ENCODE measurements at places on chromosomes 5 and 9. TPM values are rescaled to one million over a fixed set of nuclear protein-coding genes. Genes with fewer than 3 reads are reported as not detected.
A peak's percentile ranks its signal among the peaks of the same experiment; 100 is the strongest.

- H3K36me3 ChIP-seq = 0 out of 2 replicates have a peak, but pooled peaks cover 6% of the 10 kb centered on the region
- H3K27me3 ChIP-seq = no peaks in the 10 kb centered on the region
- H3K27ac ChIP-seq = no peak overlapping the region
- H3K4me3 ChIP-seq = no peak overlapping the region
- peaks cover 4% of the 10 kb centered on the region for H3K4me1 ChIP-seq
These were observed 7.1 kb downstream of the STK10 start for GRCh38 chr5:172180936-172181335.

- H3K27ac ChIP-seq = no peak overlapping the region
- DNase-seq = no peak
- H3K4me1 ChIP-seq = peaks cover 8% of the 10 kb centered on the region
- H3K27me3 ChIP-seq = no peaks in the 10 kb centered on the region
- H3K4me3 ChIP-seq = no peak overlapping the region
These were observed 24.0 kb downstream of the HSPA4 start for GRCh38 chr5:133075572-133076536.

- no peaks in the 10 kb centered on the region for H3K36me3 ChIP-seq
- H3K27ac ChIP-seq = no peak overlapping the region
- H3K4me1 ChIP-seq = no peaks in the 10 kb centered on the region
- H3K27me3 ChIP-seq = no peaks in the 10 kb centered on the region
These were observed 37.0 kb downstream of the DPYSL3 start for GRCh38 chr5:147472664-147473475.

DNA sequence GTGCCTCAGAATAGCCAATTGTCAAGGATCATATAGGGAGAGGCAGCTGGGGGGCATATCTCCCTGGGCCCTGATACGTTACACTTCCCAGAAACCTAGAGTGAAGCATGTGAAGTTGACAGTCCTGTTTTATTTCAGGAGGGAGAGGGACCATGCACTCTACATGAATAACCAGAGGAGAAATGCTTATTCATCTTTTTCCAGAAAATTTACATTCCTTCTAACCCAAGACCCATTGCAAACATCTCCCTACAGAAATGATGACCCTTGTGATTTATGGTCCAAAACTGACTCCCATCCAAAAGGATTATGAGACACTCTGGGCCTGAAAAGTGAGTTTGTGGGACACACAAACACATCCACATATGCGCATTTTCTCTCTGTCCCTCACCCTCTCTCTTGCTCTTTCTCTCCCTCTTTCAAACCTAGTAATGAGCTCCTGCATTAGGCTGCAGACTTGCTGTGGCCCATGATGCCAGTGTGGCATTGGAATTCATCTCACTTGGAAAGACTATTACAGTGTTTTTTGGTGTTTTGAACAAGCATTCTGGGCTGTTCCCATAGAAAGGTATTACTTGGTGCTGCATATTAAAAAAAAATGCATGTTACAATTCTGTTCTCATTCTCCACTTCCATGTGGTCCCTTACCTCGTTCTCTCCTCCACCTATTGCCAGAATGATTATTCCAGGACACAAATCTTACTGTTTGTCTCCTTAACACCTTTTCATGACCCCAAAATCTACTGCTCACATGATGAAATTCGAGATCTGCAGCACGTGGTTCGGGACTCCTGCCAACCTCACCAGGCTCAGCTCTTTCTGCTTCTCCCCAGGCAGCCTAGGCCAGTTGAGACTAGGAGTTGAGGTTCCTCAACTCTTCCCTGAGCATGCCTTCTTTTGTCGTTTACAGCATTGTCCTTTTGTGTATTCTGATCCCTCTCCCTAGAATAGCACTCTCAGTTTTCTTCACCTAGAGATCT is 451.3 kb upstream of the KLF4 start:
- H3K4me3 ChIP-seq = no peak overlapping the region
- 0 out of 2 replicates have a peak, but pooled peaks cover 4% of the 10 kb centered on the region for H3K4me1 ChIP-seq
- H3K36me3 ChIP-seq = no peaks in the 10 kb centered on the region
- no peak for DNase-seq
- no peaks in the 10 kb centered on the region for H3K27me3 ChIP-seq

DNA sequence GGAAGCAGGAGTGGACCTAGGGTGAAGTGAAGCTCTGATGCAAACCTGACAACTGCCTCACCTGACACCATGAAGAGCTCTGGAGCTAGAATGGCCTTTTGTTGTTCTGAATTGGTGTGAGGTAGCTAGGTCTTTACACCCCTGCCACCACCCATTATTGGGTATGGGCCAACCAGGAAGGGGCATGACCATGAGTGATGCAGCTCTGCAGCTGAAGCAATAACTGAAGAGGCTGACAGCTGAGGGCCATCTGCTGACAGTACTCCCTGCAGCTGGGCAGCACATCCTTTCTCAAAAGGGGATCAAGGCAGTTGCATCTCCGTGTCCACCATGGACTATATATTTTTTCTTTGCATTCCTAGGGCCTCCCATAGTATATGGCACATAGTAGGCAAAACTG is 87.0 kb upstream of the TLE1 start:
- H3K4me1 ChIP-seq = 0 out of 2 replicates have a peak, but pooled peaks cover 5% of the 10 kb centered on the region
- H3K36me3 ChIP-seq = no peaks in the 10 kb centered on the region
- H3K27me3 ChIP-seq = no peaks in the 10 kb centered on the region
- H3K27ac ChIP-seq = no peak overlapping the region
- no peak overlapping the region for H3K4me3 ChIP-seq
- no peak for DNase-seq

GRCh38 chr5:169474226-169474625 is 109.3 kb upstream of the SPDL1 start:
- no peaks in the 10 kb centered on the region for H3K27me3 ChIP-seq
- no peak overlapping the region for H3K4me3 ChIP-seq
- H3K4me1 ChIP-seq = no peaks in the 10 kb centered on the region
- no peaks in the 10 kb centered on the region for H3K36me3 ChIP-seq
- no peak for DNase-seq
- no peak overlapping the region for H3K27ac ChIP-seq

GRCh38 chr5:44783634-44784315 is 25.0 kb upstream of the MRPS30 start:
- no peaks in the 10 kb centered on the region for H3K4me1 ChIP-seq
- H3K27ac ChIP-seq = no peak overlapping the region
- no peaks in the 10 kb centered on the region for H3K27me3 ChIP-seq
- no peak overlapping the region for H3K4me3 ChIP-seq

- H3K4me1 ChIP-seq = peaks cover 37% of the 10 kb centered on the region
- no peaks in the 10 kb centered on the region for H3K27me3 ChIP-seq
- H3K27ac ChIP-seq = no peak overlapping the region
- DNase-seq = no peak
- no peak overlapping the region for H3K4me3 ChIP-seq
These were observed 81.7 kb downstream of the MUSK start for GRCh38 chr9:110750272-110750671.

- peaks cover 34% of the 10 kb centered on the region for H3K4me1 ChIP-seq
- H3K4me3 ChIP-seq = no peak overlapping the region
- no peaks in the 10 kb centered on the region for H3K27me3 ChIP-seq
- H3K27ac ChIP-seq = no peak overlapping the region
These were observed 76.2 kb upstream of the ZFAND5 start for GRCh38 chr9:72440992-72441847.

DNA sequence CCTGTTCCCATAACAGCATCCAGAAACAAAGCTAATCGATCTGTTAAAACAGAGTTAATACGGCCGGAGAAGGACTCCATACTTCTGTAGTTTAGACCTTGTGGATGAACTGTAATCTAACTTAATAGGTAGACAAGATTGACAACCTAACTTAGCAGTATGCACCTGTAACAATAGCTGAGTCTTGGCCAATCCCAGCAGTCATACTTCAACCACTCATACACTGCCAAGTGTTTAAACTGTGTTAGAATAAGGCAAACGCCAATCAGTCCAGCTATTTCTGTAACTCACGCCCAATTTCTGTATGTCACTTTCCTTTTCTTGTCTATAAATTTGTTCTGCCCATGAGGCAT is 33.7 kb upstream of the MACIR start:
- no peak overlapping the region for H3K4me3 ChIP-seq
- peaks cover 7% of the 10 kb centered on the region for H3K4me1 ChIP-seq
- H3K27me3 ChIP-seq = no peaks in the 10 kb centered on the region
- H3K36me3 ChIP-seq = no peaks in the 10 kb centered on the region

DNA sequence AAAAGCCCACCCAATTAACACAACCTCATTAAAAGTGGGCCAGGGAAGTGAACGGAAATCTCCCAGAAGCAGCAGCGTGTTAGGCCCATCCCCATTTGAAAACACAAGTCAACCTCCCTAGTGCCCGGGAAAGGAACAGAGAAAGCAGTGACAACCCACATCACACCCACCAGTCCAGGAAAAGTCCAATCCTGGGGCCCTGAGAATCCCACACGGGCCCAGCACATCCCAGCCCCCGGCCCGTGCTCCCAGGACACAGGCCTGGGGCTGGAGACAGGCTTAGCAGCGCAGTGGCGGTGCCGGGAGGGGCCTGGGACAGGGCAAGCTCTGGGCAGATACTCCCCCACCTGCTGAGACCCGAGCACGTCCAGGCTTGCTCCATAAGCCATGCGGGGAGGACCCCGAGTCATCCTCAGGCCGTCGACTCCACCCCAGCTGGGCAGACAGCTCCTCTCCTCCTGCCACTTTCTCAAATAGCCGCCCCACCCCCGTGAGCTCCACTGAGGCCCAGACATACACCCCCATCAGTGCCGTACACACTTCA is 101.0 kb downstream of the KCNT1 start:
- H3K27me3 ChIP-seq = no peaks in the 10 kb centered on the region
- no peak for DNase-seq
- no peak overlapping the region for H3K4me3 ChIP-seq
- no peak overlapping the region for H3K27ac ChIP-seq
- no peaks in the 10 kb centered on the region for H3K36me3 ChIP-seq

GRCh38 chr5:157520911-157521703 is 54.5 kb downstream of the ADAM19 start:
- H3K27me3 ChIP-seq = no peaks in the 10 kb centered on the region
- H3K36me3 ChIP-seq = peaks cover 7% of the 10 kb centered on the region
- H3K27ac ChIP-seq = no peak overlapping the region
- no peaks in the 10 kb centered on the region for H3K4me1 ChIP-seq

DNA sequence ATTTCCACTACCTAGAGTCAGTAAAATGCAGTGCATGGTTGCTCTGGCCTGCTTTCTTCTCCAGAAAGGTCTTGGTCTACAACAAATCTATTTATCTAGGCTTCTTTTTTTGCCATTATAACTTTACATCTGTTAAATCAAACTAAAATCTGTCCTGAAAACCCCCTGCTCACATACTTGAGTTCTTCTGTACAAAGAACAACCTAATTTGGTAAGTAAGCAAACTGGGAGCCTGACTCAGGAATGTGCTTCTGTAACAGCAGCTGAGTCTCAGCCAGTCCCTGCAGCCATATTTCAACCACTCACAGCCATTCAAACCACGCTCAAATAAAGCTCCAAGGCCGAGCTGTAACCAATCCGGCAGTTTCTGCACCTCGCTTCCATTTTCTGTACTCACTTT is 95.8 kb downstream of the PLPP1 start:
- no peak for DNase-seq
- peak overlapping the region; percentile 64 for H3K27ac ChIP-seq
- H3K36me3 ChIP-seq = no peaks in the 10 kb centered on the region

DNA sequence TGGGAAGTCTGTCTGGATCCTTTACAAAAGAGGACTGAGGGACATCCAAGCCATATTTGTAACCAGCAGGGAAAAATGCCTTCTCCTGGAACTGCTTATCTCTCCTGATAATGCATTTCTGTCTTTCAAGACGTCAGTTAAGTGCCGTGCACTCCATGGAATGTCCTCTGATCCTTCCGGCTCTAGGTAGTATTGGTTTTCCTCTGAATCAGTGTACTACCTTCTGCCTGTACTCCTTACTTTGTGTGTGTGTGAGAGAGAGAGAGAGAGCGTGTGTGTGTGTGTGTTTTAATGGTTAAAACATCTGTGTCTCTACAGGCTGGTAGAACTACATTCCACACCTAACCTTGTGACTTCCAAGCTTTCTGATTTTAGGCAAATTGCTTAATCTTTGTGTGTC is 89.9 kb downstream of the PIP5K1B start:
- no peak for DNase-seq
- H3K4me3 ChIP-seq = no peak overlapping the region
- H3K27me3 ChIP-seq = peaks cover 45% of the 10 kb centered on the region
- no peaks in the 10 kb centered on the region for H3K4me1 ChIP-seq
- H3K27ac ChIP-seq = no peak overlapping the region
- H3K36me3 ChIP-seq = no peaks in the 10 kb centered on the region

- no peaks in the 10 kb centered on the region for H3K4me1 ChIP-seq
- no peaks in the 10 kb centered on the region for H3K36me3 ChIP-seq
- no peak for DNase-seq
- no peak overlapping the region for H3K4me3 ChIP-seq
These were observed 312.1 kb downstream of the TMEM232 start for GRCh38 chr5:110414360-110414759.

GRCh38 chr9:69382135-69382534 is 57.1 kb downstream of the ENTREP1 start:
- no peaks in the 10 kb centered on the region for H3K27me3 ChIP-seq
- H3K36me3 ChIP-seq = no peaks in the 10 kb centered on the region
- no peak overlapping the region for H3K27ac ChIP-seq
- H3K4me1 ChIP-seq = no peaks in the 10 kb centered on the region
- no peak for DNase-seq

SPATA31D1 gene
- total RNA-seq = not detected

SEMA5A gene
- 0.02 TPM for total RNA-seq

FAM78A gene
- 3.4 TPM for total RNA-seq

TAS2R1 gene
- total RNA-seq = not detected

C9orf153 gene
- not detected for total RNA-seq

FGF10 gene
- total RNA-seq = not detected

Data from HCT116 (cell line).